GM13977 (cell line): ENCODE measurements at places on chromosomes 5 and 9.
A peak's percentile ranks its signal among the peaks of the same experiment; 100 is the strongest.

DNA sequence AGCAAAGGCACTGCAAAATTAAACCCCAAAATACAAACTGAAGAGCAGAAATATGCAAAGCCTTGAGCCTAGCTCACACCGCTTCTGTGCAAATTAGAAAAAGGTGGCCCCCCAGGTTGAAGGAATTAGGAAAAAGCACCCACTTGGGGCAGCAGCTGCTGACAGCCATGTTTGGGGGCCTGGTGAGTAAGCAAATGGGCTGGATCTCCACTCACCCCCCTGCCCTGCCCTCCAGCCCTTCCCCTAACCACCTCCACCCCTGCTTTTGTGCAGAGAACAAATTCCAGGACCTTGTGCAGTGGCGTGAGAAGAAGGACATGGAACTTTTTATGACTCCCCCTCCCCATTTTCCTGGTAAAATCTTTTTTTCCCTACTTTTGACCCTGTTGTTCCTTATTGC is 92.0 kb upstream of the DNAH5 start:
- DNase-seq, result no peak

DNA sequence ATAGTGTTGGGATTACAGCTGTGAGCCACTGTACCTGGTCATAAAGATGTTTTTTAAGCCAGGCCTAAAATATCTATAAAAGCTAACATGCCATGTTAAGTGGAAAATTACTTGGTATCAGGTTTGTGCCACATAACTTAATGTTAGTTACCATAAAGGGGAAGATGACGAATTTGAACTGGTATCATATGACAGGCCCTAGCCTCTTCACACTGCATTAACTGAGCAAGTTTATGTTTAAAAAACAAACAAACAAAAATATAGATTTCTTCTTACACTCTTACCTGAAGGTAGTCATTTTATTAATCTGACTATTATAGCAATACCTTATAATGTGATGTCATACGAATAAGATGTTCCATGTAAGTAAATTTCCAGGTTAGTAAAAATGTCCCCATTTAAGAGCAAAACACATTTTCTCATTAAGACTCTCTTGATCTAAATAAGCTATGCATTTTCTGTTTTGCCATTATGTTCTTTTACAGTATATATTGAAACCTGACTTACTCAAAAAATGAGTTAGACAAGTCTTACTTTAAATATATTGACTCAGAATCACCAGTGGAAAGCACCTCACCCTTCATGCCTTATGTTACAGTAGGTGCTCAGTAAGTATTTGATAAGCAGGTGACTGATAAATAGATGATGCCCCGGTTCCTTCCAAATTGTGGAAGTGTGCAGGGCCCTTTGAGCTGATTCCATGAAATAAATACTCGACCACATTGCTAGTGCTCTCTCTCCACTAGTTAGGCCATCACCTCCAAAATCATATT is 125.4 kb downstream of the CDC42SE2 start:
- peak; percentile 17 for DNase-seq

DNA sequence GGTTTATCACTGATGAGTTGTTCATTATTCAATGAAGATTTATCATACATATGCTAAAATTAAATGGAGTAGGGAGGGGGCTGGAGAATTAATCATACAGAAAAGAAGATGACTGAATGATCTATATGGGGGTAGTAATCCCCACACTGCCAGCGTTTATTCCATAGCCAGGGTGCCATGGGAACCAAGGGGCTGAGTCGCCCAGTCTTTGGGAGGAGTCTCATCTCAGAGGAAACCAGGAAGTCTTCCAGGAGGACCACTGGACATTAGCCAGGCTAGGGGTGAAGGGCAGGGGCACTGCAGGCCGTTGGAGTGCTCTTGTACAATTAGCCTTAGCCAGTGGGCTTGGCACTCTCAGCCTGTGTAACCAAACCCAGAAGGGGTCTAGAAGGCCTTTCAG is 226.5 kb downstream of the ARL15 start:
- no peak for DNase-seq

DNA sequence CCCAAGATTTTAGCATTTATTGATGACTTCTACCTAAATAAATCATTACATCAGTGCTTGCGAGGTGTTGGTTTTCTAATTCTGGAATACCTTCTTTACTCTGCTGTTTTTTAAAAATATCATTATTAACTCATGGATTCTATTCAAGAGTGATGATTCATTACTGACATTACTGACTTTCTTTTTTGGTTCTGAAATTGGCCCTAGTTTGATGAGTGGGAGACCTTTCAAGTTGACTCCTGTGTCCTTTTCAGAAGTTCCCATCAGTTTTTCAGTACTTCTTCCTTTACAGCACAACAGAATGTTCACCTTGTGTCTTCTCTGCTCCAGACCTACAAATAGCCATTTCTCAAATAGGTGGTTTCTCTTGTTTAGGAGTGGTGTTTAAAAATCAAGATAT is 114.1 kb downstream of the PCSK5 start:
- DNase-seq, result peak; percentile 38

- no peak for DNase-seq
These were observed 82.6 kb downstream of the GPR21 start for GRCh38 chr9:123116036-123116435.
